ENCODE measurements at places on chromosomes 2 and 18. TPM values are rescaled to one million over a fixed set of nuclear protein-coding genes. Genes with fewer than 3 reads are reported as not detected.

Gene GTF3C2
- 44.7 TPM for polyA plus RNA-seq

Gene LYPD6B
- 30.8 TPM for polyA plus RNA-seq

Gene ACMSD
- not detected for polyA plus RNA-seq

Gene GNLY
- not detected for polyA plus RNA-seq

Gene SS18
- 134 TPM for polyA plus RNA-seq

Gene TNFAIP6
- not detected for polyA plus RNA-seq

Gene GDF7
- polyA plus RNA-seq, result not detected

Gene GKN2
- polyA plus RNA-seq, result not detected

Gene LGALSL
- polyA plus RNA-seq, result 64.9 TPM

Gene VSNL1
- 18.4 TPM for polyA plus RNA-seq

Gene ATP8B1
- polyA plus RNA-seq, result 14.6 TPM

Gene CPLX4
- polyA plus RNA-seq, result not detected

Gene KCNK3
- polyA plus RNA-seq, result not detected

Data from keratinocyte (primary cell).